ENCODE measurements at places on chromosomes 2 and 18. TPM values are rescaled to one million over a fixed set of nuclear protein-coding genes. Genes with fewer than 3 reads are reported as not detected.

GRCh38 chr2:139031722-139032121 is 251.5 kb upstream of the NXPH2 start:
- no peak for DNase-seq

DNA sequence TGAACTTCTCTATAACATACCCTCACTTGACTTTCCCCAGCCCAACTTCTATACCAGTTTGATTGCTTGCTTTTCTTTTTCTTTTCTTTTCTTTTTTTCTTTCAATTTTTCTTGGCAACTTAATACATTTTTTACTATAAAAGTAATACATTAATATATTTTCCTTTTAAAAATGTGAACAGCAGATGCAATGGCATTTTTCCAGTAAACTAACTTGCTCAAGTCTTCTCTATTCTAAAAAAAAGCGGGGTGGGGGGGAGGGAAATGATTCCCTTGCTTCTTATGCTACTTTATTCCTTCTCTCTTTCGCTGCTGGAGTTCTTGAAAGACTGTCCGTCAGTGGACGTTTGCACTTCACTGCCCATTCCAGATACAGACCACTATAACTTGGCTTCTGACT is 70.5 kb downstream of the RBMS1 start:
- DNase-seq, result peak; percentile 66

The MOCOS gene
- 9.0 TPM for total RNA-seq

The ITGA4 gene
- 57.5 TPM for total RNA-seq

- DNase-seq, result no peak
Observed at GRCh38 chr2:65214361-65214760, 13.3 kb upstream of the ACTR2 start.

The ALPI gene
- not detected for total RNA-seq

GRCh38 chr2:29769847-29770246 is 151.5 kb downstream of the ALK start:
- DNase-seq, result no peak

DNA sequence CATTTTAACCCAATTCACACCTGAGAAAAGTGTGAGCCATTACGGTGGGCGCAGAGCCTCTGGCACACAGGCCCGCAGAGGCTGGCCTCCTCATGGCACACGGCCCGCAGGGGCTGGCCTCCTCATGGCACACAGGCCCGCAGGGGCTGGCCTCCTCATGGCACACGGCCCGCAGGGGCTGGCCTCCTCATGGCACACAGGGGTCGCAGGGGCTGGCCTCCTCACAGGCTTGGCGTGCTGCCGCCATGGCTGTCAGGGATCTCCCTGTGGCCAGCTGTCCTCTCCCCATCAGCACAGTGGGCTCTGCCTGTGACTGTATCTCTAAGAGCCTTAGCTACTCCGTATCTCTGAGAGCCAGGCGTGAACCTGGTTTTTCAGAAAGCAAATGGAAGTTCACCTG is 24.6 kb downstream of the ANO7 start:
- DNase-seq, result no peak

The AQP12B gene
- not detected for total RNA-seq

GRCh38 chr2:124395961-124396360 is 370.9 kb downstream of the CNTNAP5 start:
- DNase-seq, result no peak

- DNase-seq, result peak; percentile 57
Observed at GRCh38 chr2:201182650-201183364, at the start of gene CASP10. Gene CASP10, plus strand, starts transcription at chr2:201183141. Its CDS starts 2,637 bp downstream, at chr2:201185778.

DNA sequence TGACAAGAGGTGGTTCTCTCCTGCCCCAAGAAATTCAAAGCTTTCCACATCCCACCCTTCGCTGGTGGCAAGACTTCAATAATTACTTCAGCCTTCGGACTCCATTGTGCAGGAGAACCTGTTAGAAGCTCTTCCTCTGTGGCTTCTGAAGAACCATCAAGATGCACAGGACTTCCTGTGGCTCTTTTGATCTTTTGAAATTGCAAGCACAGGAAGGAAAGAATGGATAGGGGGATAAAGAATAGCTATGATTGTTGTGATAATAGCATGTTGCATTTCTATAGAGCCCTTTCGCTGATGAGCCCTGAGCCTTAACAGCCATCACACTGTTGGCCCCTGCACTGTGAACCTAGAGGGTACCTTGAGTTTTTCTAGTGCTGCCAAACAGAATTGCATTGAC is 7.4 kb downstream of the EPAS1 start:
- no peak for DNase-seq

The SCYGR4 gene
- not detected for total RNA-seq

The B4GALT6 gene
- 1.5 TPM for total RNA-seq

GRCh38 chr2:39313575-39313974 is 69.8 kb upstream of the CDKL4 start:
- DNase-seq, result peak; percentile 29
